ENCODE measurements at places on chromosomes 1 and 21.
A peak's percentile ranks its signal among the peaks of the same experiment; 100 is the strongest.

GRCh38 chr21:37546949-37547614 lies 180.5 kb downstream of the DYRK1A start:
- no peak for DNase-seq

DNA sequence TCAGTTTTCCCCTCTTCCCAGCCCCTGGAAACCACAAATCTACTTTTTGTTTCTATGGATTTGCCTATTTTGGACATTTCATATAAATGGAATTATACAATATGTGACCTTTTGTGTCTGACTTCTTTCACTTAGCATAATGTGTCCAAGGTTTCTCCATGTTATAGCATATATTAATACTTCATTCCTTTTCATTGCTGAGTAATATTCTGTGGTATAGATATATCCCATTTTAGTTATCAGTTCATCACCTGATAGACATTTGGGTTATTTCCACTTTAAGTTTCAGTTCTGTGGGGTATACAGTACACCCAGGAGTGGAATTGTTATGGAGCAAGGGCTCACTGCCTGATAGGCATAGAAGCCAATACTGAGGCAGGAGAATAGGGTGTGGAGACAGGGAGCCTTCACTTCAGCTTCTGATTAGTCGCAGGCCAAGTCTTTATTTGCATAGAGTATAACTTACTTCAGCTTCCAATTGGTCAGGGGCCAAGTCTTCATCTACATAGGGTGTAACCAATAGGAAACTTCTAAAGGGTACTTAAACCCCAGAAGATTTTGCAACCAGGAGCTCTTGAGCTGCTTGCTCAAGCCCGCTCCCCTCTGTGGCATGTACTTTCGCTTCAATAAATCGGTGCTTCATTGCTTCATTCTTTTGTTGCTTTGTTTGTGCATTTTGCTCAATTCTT lies 8.3 kb upstream of the NVL start:
- DNase-seq, result no peak

DNA sequence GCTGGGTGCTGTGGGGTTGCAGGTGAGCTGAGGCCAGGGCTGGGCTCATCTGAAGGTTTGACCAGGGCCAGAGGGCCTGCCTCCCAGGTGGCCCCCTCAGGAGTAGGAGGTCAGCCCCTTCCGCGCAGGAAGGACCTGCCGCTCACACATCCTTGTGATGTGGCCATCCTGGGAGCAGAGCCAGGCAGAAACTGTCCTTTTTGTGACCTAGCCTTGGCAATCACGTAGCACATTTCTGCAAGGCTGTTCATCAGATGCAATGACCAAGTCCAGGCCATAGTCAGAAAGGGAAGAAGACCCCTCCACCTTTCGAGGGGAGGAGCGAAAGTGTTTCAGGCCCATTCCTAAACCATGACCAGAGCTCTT lies 55.5 kb upstream of the TRAPPC10 start:
- no peak for DNase-seq

DNA sequence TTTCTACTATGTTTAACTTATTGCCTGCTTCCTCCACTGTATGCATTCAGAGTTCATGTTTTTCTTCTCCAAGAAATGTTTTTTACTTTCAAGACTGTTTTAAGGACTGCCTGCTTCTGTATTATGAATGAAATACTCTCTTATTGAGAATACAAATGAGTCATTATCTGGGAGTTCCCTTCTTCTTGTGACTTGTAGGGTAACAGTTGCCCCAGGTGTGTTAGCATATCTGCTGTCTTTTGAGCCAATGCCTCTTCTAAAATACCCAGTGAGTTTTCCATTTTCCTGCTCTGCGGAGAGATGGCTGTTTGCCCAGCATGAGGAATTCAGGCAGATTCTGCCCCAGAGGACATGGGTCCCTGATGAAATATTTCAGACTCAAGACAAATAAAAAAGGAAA lies 34.1 kb upstream of the ST6GALNAC5 start:
- no peak for DNase-seq

DNA sequence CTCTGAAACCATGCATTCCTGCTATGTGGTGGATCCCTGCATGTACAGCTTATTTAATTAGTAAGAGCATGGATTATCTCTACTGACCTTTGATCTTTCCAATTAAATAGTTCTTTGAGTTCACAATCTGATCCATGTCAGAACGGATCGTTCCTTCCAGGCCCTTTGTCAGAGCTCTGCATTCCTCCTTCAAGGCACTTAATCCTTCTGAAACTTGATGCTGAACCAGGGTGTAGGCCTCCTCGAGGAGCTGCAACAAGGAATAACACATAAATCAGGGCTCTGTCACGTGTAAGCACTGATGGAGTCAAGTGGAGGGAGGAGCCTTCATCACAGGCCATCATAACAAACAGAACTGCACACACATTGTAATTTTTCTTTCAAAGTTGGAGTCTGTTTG lies 68.4 kb upstream of the EDEM3 start:
- no peak for DNase-seq

- no peak for DNase-seq
Observed at GRCh38 chr1:22611530-22611947, 24.9 kb upstream of the C1QA start.

- DNase-seq, result no peak
Observed at GRCh38 chr1:33050221-33051076, 13.8 kb upstream of the AK2 start.

DNA sequence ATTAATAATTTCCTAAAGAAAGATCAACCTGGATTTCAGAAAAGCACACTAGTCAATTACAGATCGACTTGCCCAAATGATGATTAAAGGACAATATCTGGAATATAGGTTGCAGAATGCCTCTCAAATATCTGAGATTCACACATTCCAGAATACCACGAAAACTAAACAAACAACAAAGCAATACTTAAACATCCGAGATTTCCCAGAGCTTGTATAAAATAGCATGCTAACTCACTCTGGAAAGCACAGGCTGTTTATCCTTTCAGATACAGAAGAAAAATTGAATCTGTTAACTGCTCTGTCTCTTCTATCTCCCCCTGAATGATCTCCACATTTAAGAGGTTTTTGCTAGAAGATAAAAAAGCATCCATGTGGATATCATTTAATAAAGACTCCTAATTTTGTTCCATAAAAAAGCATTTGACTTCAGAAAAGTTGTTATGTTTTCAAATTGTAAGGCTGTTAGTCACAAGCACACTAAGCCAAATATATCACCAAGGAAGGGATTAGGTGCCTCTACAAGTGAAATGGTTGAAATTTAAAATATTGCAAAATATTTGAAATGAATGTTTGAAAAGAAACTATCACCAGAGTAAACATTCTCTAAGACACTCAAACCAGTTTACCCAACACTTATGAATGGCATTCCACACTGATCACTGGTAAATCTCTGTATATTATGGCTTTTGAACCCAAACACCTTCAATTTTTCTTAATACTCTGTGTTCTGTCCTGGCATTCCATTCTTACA lies 865.1 kb upstream of the ADAMTS5 start:
- no peak for DNase-seq

DNA sequence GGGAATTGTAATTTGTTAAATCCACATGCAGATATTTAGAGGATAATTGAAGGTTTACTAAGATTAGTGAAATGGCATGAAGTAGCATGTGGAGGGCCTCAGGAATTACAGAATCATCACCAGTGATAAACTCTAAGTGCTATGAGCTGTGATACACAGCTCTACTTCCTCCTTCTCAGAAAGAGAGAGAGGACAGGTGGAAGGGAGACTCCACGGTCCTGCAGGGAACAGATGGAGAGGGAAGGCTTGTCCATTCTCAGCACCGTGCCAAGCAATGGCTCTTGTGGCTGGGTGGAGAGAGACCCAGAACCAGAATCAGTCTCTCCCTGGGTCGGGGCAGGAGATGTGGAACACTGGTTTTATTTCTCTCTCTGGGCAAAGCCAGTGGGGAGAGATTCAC lies 27.8 kb upstream of the LYPD8 start:
- DNase-seq, result no peak

- peak; percentile 36 for DNase-seq
Observed at GRCh38 chr1:8423692-8424538, 106.0 kb downstream of the SLC45A1 start.

- no peak for DNase-seq
Observed at GRCh38 chr1:161973924-161974845, 49.5 kb downstream of the OLFML2B start.

DNA sequence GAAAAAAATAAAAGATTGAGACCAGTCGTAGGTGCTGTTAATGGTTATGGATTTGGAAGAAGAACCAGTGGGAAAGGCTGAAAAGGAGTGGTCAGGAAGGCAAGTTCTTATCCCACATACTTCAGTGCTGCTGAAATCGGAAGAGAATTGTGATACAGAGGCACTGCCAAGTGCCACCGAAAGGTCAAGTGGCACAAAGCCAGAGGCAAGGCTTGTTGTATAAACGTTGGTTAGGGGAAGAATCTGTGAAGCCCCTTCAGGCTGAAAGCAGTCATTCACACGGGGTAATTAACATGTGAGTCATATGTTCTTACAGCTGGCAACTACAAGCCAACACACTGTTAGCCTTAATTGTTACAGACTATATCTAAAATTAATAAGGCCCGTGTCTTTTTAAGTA lies 48.8 kb downstream of the ZBTB40 start:
- no peak for DNase-seq

- DNase-seq, result no peak
Observed at GRCh38 chr21:38538353-38538752, 40.1 kb upstream of the ERG start.

GRCh38 chr21:35204125-35204524 lies 155.0 kb upstream of the RUNX1 start:
- DNase-seq, result no peak

- no peak for DNase-seq
Observed at GRCh38 chr1:196377811-196378210, 230.4 kb downstream of the KCNT2 start.

DNA sequence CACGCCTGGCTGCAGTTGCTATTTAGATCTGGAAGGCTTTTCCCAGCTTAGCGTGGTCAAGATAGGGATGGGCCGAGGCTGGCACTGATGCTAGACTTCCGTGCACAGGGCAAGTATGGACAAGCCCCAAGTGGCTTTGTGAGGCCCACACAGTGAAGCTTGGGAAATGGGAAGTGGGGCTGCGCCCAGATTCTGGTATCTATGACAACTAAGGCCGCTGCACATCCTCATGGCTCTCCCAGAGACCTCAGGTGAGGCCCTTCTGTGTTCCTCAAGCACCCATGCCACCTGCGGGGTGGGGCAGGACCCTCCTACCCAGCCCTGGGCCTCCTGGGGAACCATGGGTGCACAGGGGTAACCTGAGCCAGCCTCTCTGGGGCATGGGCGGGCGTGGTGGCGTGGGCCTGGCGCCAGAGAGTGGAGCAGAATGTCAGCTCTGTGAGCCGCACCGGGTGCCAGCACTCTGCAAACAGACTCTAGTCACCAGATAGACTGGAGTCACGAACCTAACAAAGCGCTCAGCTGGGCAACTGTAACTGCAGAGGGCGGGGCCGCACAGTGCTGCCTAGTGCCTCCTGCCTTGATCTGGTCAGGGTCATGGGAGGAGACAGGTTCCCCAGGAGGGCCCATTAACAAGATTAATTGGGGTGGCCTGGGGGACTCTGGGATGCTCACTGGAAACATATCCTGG lies 46.4 kb downstream of the ELF3 start:
- no peak for DNase-seq

DNA sequence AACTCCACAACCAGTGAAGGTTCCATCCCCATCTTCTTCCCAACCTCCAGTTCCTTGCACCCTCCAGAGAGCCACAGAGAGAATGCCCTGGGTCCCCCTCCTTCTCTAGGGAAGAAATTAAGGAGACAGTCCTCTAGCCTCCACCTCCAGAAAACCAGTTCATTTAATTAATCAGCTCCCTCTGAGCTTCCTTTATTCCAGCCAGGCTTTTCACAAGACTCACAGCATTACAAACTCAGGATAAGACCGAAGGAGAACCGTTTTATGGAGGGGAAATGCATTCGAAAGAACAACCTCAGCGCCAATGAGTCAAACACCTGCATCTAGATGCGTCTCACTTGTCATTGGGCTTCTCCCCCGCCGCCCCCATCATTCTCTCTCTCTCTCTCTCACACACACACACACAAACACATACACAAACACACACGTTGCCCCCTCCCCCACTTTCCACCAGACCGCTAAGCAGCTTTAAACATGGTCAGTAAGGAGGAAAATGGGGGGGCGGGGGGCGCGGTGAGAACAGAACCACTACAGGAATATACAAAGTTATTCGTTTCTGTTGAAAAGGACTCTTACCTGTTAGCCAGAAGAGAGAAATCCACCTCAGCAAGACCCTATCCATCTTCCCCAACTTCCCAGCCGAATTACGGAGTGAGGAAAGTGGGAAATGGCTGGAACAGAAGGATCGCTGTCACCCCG lies 544 bp downstream of the ILDR2 start:
- no peak for DNase-seq

- DNase-seq, result peak; percentile 93
Observed at GRCh38 chr1:27662707-27663393, 9.1 kb downstream of the IFI6 start.

GRCh38 chr1:50262436-50262835 lies 153.7 kb downstream of the ELAVL4 start:
- DNase-seq, result no peak

DNA sequence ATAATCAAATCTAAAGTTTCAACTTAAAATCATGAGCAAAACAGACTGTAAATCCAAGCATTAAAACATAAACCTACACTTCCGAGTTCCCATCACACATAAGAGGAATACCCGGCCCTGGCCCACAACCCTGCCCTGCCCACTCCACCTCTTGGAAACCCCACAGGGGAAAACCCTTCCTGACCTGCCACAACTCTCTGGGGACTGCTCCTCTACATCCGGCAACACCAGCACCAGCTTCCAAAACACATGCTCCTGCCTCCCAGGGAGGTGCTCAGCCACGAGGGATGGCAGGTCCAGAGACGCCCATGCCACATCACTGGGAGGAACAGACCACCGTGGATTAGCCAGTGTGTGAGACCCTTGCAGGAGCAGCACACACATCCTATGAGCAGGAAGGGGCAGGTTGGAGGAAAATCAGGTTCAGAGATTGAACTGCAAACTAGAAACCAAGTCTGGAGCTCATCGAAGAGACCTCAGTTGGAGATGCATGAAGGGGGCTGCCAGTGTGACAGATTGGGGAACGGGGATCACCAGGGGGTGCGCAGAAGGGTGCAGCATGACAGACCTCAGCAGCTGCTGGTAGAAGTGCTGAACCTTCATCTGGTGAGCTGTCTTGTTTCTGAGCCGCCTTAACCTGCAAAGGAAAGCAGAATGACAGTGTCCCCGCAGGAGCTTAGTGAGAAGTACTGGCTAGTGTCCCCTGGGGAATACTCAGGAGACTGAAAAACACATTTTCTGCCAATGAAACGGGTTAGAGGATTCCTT lies 25.8 kb upstream of the LSS start:
- no peak for DNase-seq

- DNase-seq, result no peak
Observed at GRCh38 chr1:7930645-7931445, 9.8 kb downstream of the TNFRSF9 start.

GRCh38 chr1:77744576-77744975 lies 15.1 kb downstream of the USP33 start:
- DNase-seq, result no peak

Measured in activated gamma-delta T cell treated with Interleukin-2 at 50 U/mL for 16 hours (primary cell).